ENCODE measurements at places on chromosomes 4 and X. TPM values are rescaled to one million over a fixed set of nuclear protein-coding genes. Genes with fewer than 3 reads are reported as not detected.

GAGE12F gene
- total RNA-seq: not detected

TMEM150C gene
- 17.7 TPM for total RNA-seq

DUSP21 gene
- total RNA-seq: not detected

DUSP9 gene
- total RNA-seq: 72.7 TPM

DRP2 gene
- 2.9 TPM for total RNA-seq

WAS gene
- 6.4 TPM for total RNA-seq

MAGEA1 gene
- total RNA-seq: not detected

CXXC4 gene
- 2.9 TPM for total RNA-seq

OTUD6A gene
- total RNA-seq: not detected

NRK gene
- total RNA-seq: 39.6 TPM

LONRF3 gene
- 3.2 TPM for total RNA-seq

FRG2 gene
- not detected for total RNA-seq

PLP1 gene
- total RNA-seq: 7.2 TPM

CDKL5 gene
- total RNA-seq: 17.2 TPM

GPR50 gene
- total RNA-seq: not detected

RRH gene
- total RNA-seq: 0.18 TPM

F9 gene
- total RNA-seq: not detected

CDX4 gene
- not detected for total RNA-seq

GLRA2 gene
- total RNA-seq: 0.12 TPM

EXOC1L gene
- total RNA-seq: not detected

MAGEA9B gene
- not detected for total RNA-seq

TCEAL5 gene
- total RNA-seq: 1.6 TPM

ZFP92 gene
- total RNA-seq: 1.5 TPM

SHOX gene
- total RNA-seq: 0.06 TPM

CISD2 gene
- 33.5 TPM for total RNA-seq

GATA1 gene
- 0.58 TPM for total RNA-seq

TAF1 gene
- total RNA-seq: 45.5 TPM

MOSPD2 gene
- total RNA-seq: 13.3 TPM

MTMR1 gene
- total RNA-seq: 22.2 TPM

UCP1 gene
- total RNA-seq: not detected

PAK3 gene
- 4.3 TPM for total RNA-seq

PDGFRA gene
- 253 TPM for total RNA-seq

VCX3A gene
- total RNA-seq: not detected

ATP11C gene
- 24.4 TPM for total RNA-seq

SOD3 gene
- total RNA-seq: 28.8 TPM

BMP3 gene
- 12.4 TPM for total RNA-seq

IL2RG gene
- total RNA-seq: 3.2 TPM
